ENCODE measurements at places on chromosomes 12 and 14.

GRCh38 chr14:75259510-75259855 is 19.1 kb upstream of the FOS start:
- no peak for DNase-seq

- DNase-seq: no peak
These were observed 867.4 kb downstream of the NRXN3 start for GRCh38 chr14:79037593-79037992.

DNA sequence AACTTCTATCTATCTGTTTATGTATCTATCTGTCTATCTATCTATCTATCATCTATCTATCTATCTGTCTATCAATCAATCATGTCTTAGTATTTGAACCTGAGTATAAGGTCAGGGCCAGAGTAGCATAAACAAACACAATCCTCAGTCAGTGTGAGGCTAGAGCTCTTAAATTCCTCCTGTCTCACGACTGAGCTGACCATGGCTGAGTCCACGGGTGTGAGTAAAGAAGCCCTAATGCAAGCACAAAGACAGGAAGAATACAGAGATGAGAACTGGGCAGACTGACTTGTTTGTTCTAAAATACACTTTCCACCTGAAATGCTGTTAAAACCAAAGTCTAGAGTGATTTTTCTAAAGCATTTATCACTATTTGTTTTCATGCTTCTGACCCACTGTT is 47.2 kb upstream of the STXBP6 start:
- no peak for DNase-seq

- no peak for DNase-seq
These were observed 22.9 kb downstream of the VDR start for GRCh38 chr12:47881826-47882427.

GRCh38 chr12:28036940-28037339 is 64.4 kb upstream of the PTHLH start:
- DNase-seq: no peak

DNA sequence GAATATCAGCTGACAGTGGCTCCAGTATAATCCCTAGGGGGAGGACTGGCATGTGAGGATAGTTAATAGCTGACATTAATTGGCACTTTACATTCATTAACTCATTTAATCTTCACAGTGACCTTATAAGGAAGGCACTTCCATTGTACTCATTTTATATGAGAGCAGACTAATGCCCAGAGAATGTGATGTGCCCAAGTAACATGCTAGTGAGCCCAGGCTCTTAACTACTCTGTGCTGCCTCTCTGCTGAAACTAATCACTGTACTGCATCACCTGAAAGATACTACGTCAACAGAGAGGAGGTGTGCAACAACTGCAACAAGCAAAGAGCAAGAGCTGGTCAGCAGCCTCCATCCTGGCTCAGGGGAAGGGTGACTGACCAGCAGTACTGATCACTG is 40.1 kb downstream of the GALNT4 start:
- DNase-seq: no peak

DNA sequence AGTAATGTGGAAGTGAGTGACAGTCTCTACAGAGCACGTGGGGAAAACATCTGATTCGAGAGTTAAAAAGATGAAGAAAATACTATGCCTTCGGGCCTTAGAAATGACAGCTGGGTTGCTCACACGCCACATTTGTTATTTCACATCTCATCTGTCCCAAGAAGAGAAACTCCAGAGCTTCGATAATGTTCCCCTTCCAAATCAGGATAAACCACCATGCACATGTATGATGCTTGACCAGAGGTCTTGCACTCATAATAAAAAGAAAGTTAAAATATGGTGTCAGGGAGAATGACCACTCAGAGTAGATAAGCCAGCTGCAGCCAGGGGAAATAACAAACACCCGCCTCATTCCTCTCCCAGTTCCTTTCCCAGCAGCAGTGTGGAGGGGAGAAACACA is 34.6 kb downstream of the NIN start:
- no peak for DNase-seq

- DNase-seq: no peak
These were observed 35.6 kb downstream of the RASSF8 start for GRCh38 chr12:25993901-25994651.

DNA sequence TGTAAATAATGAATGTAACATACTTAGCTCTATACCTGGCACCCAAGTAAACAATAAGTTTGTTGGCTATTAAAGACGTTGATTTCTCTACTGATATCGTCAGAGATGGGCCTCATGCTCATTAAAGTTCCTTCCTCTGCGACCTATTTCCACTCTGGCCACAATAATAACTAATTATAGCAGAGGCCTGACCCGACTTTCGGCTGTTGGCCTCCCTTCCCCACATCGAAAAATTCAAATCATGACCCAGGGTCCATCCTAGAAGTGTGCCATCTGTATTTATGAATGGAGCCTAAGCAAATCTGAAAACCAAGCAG is 321 bp upstream of the USP30 start:
- DNase-seq: no peak

- no peak for DNase-seq
These were observed 2.7 kb upstream of the ADIPOR2 start for GRCh38 chr12:1688086-1688710.

DNA sequence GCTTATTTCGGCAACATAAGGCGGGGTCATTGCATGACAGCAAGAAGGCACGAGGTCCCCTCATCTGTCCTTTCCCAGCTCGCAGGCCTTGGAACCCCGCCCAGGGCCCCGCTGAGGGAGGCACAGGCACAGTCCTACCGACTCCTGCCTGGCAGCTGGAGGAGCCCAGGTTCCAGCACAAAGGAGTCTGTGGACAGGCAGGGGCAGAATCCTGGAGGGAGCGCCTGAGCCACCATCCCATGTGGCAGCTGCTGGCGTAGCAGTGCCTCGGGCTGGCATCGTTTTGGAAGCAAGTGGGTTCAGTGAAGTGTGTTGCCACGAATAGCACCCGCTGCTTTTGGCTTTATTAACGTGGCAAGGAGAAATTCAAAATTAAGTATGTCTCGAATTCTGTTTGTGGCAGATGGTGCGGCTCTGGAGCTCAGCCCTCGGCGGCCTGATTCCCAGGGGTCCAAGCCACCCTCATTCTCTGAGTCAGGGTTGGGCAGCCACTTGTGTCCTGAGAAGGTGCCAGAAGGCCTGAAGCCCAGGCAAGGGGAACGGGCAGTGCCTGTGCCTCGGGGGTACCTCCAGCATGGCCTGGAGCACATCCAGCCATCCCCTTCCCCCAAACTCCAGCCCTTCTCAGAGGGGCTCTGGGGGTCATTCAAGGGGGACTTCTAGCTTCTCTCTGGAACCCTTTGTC is 35.9 kb downstream of the SLC8B1 start:
- DNase-seq: no peak
